Choroid plexus epithelial cell (primary cell): ENCODE measurements at places on chromosomes 1 and 21.

- no peak for DNase-seq
Observed at GRCh38 chr1:185309566-185309965, 7.5 kb downstream of the IVNS1ABP start.

GRCh38 chr1:181433931-181434330 is 49.4 kb upstream of the CACNA1E start:
- no peak for DNase-seq

DNA sequence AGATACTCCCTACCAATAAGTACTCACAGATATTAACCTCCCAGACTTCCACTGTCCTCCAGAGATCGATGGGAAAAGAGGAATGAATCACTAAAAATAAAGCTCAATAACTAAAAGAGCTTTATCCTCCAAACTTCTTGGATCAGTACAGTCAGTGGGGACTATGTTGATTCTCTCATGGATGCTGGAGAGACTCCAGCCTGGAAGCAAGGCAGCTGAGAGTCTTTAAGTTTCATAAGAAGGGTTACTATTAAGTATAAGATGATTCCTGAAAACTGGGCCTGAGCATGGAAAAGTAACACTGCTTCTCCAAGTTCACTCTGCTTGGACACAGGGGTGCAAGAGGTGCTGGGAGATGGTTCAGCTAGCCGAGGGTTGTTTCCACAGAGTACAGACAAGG is 6.2 kb upstream of the DDR2 start:
- DNase-seq, result no peak

DNA sequence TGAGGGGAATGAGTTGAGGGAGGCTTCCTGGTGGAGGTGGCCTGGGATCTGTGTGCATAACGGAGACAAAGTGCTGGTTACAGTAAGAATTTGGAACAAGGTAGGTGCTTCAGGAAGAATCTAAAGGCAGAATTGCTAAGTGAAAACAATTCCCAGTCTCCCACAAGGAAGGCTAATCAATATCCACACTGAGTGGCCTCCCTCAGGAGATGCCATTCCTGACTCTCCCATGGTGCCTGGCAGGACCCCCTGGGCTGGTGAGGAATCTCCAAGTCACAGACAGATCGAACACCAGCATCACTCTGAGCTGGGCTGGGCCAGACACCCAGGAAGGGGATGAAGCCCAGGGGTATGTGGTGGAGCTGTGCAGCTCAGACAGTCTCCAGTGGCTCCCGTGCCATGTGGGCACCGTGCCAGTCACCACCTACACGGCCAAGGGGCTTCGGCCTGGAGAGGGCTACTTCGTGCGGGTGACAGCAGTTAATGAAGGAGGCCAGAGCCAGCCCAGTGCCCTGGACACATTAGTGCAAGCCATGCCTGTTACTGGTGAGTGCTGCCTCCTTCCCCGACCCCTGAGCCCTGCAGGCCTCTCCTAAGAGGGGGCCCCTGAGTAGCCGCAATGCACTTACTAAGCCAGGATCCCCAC is 30.7 kb downstream of the IGFN1 start:
- DNase-seq, result no peak

- peak; percentile 9 for DNase-seq
Observed at GRCh38 chr1:168786476-168787330, 57.7 kb upstream of the DPT start.

DNA sequence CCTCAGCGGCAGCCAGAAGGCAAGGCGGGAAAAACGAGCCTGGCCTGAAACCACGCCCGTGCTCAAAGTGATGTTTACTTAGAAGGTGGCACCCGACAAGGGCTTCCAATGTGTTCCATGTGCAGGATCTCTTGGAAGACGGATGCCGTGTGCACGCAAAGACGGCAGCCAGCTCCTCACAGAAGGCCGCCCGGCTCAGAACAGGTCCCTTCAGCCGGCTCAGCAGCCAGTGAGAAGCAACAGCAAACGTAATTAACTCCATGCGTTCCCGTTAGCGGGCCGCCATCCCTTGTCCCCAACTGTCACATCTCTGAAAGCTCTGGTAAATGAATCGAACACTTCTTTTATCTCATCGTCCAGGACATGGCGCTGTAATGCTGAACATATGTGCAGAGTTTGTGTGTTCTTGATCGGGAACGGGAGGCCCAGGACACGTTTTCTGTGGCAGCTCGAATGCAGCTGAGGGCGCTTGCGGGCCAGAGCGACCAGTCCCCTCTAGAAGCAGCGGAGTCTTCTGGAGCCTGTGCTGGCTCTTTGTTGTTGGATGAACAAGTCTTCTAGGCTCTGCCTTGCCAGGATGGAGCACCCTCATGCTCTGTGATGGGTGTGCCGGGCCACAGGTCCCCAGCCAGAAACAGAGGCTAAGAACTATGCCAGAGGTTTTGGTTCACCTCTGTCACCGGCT is 94.6 kb upstream of the ARHGEF16 start:
- no peak for DNase-seq
